ENCODE measurements at places on chromosomes 11 and 22. TPM values are rescaled to one million over a fixed set of nuclear protein-coding genes. Genes with fewer than 3 reads are reported as not detected.

PNPLA3 gene
- 0.15 TPM for polyA plus RNA-seq

MPZL3 gene
- 1.5 TPM for polyA plus RNA-seq

FGF19 gene
- not detected for polyA plus RNA-seq

MS4A6E gene
- polyA plus RNA-seq, result not detected

GPR137 gene
- polyA plus RNA-seq, result 49.9 TPM

APOL5 gene
- polyA plus RNA-seq, result not detected

TMEM132A gene
- 1.2 TPM for polyA plus RNA-seq

GPHA2 gene
- 2.8 TPM for polyA plus RNA-seq

CAPRIN1 gene
- polyA plus RNA-seq, result 31.7 TPM

OR56A1 gene
- polyA plus RNA-seq, result not detected

Measured in B cell (primary cell).